Muscle of leg (tissue), 16 donors: ENCODE measurements at places on chromosomes 3 and 15. TPM values are rescaled to one million over a fixed set of nuclear protein-coding genes. Genes with fewer than 3 reads are reported as not detected.

C3orf70 gene
- total RNA-seq, result 4.8 TPM

PAQR5 gene
- total RNA-seq, result 0.13 TPM

ANXA2 gene
- 557 TPM for total RNA-seq

TNFSF10 gene
- total RNA-seq, result 11.3 TPM

DNA sequence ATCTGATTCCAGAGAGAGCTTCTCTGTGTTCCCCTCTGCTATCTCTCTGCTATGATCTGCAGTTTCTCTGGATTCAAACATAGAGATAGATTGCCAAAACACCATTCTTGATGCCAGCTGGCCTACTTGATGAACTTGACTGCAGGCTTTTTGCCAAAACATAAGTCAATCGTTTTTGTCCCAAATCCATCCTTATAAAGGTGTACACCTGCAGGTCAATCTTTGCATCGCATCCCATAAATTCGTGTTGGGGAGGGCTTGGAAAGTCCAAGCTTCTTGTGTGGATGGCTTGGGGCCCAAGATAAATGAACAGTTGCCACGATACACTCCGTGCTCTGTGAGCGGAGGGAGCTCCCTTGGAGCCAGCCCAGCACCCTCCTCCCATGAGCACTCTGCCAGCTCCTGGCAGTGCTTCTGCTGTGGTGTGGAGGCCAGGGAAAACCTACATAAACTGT lies 2.7 kb downstream of the CERS3 start:
- DNase-seq, result peak; percentile 91

DNA sequence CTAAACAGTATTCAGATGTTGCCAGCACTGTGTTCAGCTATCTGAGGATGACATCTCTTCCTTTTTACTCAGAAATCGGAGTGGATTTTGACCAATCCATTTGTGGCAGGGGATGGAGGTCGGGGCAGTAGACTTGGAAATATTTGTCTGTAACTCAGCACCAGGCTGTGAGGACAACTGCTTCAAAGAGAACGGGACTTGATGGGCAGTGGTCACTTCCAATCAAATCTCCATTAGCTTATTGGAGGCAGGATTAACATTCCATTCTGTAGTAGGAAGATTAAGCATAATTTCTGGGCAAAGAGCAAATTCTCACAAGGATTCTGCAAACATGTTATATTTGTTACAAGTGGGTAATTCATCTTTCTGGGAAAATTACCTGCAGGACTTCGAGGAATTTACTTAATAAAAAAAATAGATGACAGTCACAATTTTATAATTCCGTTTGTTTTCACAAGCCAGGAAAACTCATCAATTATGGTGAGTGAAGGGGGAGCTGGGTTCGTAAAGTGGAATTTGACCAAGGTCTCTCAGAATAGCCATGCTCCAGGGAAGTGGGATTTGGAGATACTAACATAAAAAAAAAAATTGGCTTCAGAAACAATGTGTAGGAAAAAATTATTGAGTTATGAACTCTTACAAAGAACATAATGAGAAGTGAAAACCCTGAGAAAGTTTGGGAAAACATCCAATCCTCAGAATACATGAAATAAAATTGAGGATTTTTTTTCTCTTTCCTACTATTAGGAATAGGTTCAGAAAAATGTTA lies 18.1 kb downstream of the CRABP1 start:
- peak; percentile 89 for DNase-seq

- DNase-seq, result no peak
Measured at GRCh38 chr3:59440285-59441028, 390.6 kb upstream of the CFAP20DC start.

- DNase-seq, result peak; percentile 68
Measured at GRCh38 chr3:56881841-56882240, 80.1 kb upstream of the ARHGEF3 start.

DNA sequence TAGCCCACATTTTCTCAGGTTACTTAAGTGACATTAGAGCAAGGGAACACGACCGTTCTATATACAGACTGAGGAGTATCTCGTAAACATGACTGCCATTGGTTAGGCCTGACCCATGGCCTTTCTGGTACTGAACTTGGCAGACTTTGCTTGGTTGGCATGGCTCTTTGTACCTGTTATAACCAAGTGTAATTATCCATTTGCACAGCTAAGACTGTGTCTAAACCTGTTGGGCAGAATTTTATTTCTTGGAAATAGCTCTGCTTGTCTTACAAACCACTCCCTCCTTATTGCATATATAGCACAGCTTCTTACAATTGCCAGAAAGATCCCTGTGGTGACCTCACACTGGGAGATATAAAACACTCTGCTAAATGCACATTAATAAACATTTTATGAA lies 106.9 kb downstream of the P2RY1 start:
- no peak for DNase-seq

- DNase-seq, result no peak
Measured at GRCh38 chr15:50248994-50249582, 16.4 kb downstream of the HDC start.

DNA sequence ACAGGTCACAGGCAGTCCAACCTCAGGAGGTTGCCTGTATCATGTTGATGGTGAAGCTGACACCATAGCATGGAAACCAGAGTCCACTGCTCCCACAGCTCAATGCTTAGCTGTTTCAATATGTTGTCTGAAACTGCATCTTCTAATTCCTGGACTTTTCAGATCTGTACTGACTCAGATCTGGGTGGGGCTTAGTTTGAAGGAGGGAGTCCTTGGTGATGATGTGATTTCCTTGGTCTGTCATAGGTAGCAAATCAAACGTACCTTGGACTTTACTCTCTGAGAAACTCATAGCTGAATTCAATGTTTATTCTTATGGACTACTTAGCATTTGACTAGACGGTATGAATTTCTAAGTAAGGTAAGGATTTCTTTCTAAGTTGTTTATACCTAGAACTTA lies at the start of gene HHLA2:
TSS of gene HHLA2 (plus strand) at position 310 of the 400 bp plus-strand sequence. CDS start 55,266 bp downstream, outside the sequence.
- no peak for DNase-seq

DNA sequence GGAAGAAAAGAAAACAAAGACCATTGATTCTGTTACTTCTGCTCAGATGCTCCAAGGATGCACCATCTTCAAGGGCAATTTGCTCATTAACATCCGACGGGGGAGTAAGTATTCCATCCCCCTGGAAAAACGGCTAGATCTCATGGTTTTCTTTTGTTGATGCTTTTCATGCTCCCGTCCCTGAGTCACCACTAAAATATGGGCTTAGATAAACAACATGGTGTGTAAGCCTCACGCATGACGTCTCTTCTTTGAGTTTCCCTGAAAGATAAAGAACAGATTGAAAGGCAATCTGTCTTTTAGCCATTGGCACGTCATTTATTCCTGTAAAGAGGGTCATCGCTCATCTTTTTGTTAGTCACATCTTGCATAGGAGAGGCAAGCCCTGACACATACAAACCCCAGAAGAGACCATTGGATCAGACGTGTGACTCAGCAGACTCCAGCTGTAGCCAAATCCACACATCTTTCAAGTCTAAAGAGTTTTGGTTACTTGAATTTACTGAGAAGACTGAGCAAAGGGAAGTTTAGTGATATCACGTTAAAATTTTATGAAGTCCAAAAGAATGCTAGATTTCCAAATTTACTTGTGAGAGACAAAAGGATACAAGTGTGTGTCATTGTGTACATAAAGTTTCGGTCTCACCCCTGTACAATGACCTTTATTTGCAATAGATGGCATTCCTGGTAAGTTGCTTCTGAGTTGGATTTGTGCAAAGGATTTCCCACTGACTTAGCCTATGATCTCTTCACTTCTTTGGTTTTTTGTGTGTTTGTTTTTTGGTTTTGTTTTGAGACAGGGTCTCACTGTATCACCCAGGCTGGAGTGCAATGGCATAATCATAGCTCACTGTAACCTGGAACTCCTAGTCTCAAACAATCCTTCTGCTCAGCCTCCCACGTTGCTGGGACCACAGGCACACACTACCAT lies 110.5 kb downstream of the PGPEP1L start:
- DNase-seq, result no peak

DNA sequence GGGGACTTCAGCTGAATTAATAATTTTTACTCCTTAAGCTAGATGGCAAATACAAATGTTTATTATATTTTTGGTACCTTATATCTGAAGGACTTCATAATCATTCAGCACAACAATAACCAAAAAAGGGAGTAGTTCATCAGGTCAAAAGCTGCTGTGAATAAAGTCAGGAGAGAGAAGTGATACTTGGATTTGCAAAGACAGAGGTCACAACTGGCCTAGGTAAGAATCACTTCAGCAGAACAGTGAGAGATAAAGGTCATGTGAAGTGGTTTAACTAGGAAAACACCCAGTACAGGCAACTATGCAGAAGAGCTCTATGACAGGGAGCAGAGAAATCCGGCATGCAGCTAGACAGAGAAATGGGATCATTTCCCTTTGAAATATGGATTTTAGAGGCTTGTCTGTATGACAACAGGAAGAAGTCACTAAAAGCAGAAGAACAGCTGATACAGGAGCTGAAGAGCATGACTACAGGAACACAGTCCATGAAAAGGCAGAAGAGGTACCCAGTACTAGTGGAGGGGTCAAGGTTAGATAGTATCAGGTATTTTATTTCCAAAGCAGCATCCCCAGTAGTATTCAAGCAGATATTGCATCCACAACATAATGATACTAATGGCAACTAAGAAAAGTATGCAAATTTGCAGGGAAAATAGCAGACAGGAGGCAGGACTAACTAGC lies 25.7 kb downstream of the ZMAT3 start:
- DNase-seq, result no peak

DNA sequence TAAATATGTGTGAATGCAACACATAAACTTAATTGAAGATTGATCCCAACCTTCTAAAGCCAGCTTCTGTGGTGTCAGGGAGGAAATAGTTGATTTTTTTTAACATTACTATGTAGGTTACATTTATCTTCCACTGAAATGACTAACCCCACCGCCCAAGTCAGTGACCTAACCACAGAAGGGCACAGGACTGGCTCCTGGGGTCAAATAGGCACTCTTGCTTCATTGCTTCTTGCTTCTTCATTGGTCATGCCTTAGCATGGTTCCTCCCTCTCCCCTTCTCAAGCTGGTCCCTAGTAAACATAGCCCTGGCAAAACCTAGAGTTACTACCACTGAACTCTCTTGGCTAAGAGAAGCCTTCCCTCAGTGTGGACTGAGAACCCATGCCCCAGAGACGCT lies 12.3 kb downstream of the EIF1B start:
- DNase-seq, result no peak

GRCh38 chr15:42072141-42072685 lies 22.1 kb downstream of the PLA2G4D start:
- DNase-seq, result no peak

GRCh38 chr3:32575451-32576113 lies 4.9 kb upstream of the DYNC1LI1 start:
- peak; percentile 14 for DNase-seq

GRCh38 chr3:30577788-30578187 lies 28.6 kb upstream of the TGFBR2 start:
- no peak for DNase-seq

DNA sequence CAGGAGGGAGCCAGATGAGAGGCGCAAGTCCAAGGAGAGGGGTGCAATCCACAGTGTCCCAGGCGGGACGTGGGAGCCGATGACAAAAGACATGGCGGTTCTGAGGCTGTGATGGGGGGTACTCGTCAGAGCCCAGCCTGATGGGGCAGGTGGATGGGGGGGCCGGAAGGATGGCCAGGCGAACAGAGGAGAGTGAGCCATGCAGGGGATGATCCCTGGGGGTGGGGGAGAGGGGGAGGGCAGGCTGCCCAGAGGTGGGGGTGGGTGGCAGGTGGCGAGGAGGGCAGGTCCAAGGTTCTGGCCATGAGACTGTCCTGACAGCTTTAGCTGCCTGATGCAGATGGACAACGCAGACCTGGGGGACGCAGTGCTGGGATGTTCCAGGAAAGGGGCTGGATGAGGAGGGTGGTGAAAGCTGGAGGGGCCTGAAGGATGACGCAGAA lies 8.9 kb upstream of the CSPG4 start:
- DNase-seq, result no peak

GRCh38 chr3:104604326-104605010 lies 762.2 kb upstream of the ALCAM start:
- peak; percentile 9 for DNase-seq
